ENCODE measurements at places on chromosomes 6 and 20. TPM values are rescaled to one million over a fixed set of nuclear protein-coding genes. Genes with fewer than 3 reads are reported as not detected.

The BHLHE23 gene
- not detected for total RNA-seq

The GSTA2 gene
- total RNA-seq: not detected

The RBM12 gene
- total RNA-seq: 110 TPM

The HAO1 gene
- not detected for total RNA-seq

The TFAP2C gene
- total RNA-seq: not detected

The CCR6 gene
- total RNA-seq: 5.1 TPM

The CYP21A2 gene
- total RNA-seq: not detected

The CDH4 gene
- 0.21 TPM for total RNA-seq

The C6orf58 gene
- total RNA-seq: not detected

The MRPS10 gene
- 38.6 TPM for total RNA-seq

The CST4 gene
- not detected for total RNA-seq

The CUTA gene
- total RNA-seq: 198 TPM

The DEFB110 gene
- not detected for total RNA-seq

The PRR3 gene
- 22.4 TPM for total RNA-seq

The SYNGAP1 gene
- 34.3 TPM for total RNA-seq

The SLC4A11 gene
- total RNA-seq: 0.87 TPM

Measured in activated CD4-positive, alpha-beta memory T cell treated with anti-CD3 and anti-CD28 coated beads for 36 hours (primary cell).